ENCODE measurements at places on chromosomes 1 and 21.

DNA sequence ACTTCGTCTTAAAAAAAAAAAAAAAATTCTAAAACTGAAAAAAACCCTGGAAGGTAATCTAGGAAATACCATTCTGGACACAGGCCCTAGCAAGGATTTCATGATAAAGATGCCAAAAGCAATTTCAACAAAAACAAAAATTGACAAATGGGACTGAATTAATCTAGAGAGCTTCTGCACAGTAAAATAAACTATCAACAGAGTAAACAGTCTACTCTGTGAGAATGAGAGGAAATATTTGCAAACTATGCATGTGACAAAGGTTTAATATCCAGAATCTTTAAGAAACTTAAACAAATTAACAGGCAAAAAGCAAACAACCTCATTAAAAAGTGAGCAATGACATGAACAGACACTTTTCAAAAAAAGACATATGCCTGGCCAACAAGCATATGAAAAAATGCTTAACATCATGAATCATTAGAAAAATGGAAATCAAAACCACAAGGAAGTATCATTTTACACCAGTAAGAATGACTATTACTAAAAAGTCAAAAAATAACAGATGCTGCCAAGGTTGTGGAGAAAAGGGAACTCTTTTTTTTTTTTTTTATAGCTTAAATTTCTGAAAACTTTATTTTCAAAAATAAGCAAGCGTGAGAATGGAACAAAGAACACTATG lies 29.4 kb upstream of the RNPC3 start:
- DNase-seq = no peak

DNA sequence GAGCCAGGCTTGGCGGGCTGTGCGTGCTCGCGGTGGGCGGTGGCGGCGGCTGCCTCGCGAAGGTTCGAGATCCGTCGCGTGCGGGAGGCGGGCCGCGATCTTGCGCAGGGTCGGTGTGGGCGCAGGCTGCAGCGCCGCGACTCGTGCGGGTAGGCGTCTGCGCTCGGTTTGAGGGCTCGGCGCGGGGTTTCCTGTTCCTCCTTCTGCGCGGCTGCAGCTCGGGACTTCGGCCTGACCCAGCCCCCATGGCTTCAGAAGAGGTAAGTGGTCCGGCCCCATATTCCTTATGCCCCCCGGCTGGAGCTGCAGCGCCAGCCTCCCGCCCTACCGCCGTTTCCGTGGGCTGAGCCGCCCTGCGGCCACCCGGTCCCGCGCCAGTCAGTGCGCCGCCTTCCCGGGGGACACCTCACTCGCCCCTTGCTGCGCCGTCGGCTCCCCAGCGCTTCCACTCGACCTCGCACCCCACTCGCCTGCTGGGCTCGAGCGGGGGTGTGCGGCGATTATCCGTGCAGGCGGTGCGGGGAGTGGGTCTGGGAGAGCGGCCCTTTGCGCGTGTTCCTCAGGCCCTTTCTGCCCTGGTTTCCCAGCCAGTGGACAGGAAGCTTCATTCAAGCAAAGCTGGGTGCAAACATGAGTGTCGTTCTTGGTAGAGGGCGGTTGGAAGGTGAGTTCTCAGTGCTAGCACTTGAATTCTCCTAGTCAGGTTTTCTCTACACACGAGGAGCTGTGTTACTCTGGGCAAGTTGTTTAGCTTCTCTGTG lies at the start of gene CACYBP:
TSS of gene CACYBP (plus strand) at position 12 of the 761 bp plus-strand sequence. CDS start at position 246, 234 bp downstream.
- DNase-seq = peak; percentile 43

- DNase-seq = no peak
These were observed 23.0 kb downstream of the DPH5 start for GRCh38 chr1:101002551-101002950.

- no peak for DNase-seq
These were observed 681.7 kb upstream of the ADAMTS5 start for GRCh38 chr21:27648560-27648959.

DNA sequence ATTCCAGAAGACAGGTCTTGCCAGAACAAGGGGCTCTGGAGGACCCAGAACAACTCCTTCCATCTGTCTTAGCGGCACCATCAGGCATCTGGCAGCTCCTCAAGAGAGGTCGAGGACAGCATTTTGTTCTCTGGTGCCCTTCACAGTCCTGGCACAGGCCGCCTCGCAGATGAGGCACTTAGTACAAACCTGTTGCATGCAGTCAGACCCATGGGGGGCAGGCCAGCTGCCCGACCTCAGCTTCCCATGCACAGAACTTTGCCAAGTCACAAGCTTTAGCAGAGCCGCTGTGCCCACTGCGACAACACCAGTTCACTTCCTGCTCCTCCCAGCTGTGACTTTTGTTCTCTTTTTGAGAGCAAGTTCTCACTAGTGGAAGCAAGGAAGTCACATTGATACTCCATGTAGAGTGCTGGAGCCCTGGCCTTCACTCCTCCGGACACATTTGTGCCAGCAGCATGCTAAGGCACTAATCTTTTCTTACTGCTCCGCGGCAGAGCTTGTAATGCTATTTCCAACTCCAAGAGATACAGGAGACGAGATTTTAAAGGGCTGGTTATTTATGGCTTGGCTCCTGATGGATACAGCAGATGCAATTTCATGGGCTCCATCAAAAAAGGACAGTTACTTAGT lies 44.6 kb downstream of the HMGB4 start:
- no peak for DNase-seq

DNA sequence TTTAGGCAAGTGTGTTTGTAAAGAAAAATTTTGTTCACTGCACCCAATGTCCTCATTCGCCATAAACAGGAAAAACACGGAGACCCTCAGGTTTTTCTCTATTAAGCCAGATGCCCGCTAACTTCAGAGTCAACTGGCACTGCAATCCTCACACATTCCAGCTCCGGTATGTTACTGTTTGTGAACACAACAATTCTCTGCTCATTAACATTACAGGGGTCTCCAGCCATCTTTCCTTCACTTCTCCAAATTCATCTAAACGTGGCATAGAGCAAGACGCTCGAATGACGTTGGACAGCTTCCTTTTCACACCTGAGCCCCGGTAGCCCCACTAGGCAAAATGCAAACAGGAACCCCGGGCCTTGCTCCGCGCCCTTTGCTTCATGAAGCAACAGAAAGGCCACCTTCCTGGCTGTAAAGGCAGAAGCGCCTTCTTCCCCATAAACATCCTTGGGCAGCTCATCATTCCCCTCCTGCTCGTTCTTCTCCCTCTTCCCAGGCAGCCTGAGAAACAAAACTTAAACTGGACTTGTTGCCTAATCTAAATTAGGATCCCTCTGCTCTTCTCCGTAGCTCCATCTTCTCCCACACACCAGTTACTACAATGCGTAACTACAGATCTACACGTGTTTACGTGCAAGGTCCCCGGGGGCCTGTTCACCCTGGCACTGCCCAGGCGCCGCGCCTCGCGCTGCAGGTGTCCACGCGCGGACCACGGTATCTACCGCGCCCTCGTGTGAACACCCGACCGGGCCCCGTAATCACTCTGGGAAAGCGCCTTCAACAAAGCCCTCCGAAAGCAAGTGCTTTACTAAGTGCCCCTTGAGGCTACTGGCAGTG lies 1.2 kb downstream of the LBR start:
- DNase-seq = no peak

DNA sequence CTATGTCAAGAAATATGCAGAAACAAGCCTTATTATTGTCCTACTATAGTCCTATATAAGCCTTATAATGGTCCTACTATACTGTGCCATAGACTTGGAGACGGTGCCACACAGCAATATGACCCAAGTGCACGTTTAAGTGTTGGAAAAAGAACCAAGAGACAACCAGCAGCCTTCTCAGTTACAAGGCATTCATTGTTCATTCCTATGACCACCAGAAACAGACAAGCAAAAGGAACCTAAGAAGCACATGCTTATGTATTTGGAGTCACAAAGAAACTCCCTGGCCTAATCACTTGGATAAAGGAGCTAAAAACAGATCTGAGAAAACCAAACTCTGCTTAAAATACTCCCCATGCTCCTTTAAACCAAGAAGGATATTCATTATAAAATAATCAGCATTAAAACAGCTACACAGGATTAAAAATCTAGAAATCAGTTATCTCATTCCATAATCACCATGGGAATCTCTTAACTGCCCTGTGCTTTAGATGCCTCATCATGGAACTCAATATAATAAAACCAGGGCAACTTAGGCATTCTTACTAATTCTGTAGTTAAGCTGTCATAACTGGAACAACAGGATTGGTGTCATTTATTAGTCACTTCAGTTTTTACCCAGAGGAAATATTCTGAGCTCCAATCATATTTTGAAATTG lies 7.0 kb downstream of the COLGALT2 start:
- no peak for DNase-seq

DNA sequence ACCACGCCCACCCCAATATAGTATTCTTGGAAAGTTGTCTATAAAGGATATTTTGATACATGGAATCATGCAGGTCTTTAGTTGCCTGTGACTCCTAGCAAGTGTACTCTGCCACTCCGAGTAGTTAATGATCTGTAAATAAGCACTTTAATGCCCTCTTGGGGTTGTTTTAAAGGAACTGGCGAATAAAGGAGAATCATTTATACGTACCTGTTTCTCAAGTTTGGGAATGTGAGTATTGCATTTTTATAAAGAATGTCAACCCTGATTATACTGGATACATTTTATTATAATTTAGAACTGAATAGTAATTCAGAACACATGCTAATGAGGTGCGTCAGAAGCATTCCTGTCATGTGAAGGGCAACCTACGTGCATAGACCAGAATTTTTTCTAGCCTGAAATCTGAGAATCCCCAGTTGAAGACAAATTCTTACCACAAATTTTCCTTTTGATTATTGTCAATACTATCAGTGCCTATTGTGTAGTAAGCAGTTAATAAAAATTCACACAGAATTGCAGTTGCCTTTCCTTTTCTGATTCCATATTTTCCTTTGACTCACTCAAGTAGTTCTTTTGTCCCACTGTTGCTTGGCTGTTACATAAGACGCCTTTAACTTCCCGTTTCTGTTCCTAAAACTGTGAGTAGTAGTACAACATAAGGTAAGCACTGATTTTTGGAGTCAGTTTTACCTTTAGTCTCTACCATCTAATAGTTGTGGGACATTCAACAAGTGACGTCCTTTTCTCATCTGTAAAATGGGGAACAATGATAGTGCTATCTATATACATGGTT lies 5.1 kb downstream of the AHCYL1 start:
- DNase-seq = no peak

DNA sequence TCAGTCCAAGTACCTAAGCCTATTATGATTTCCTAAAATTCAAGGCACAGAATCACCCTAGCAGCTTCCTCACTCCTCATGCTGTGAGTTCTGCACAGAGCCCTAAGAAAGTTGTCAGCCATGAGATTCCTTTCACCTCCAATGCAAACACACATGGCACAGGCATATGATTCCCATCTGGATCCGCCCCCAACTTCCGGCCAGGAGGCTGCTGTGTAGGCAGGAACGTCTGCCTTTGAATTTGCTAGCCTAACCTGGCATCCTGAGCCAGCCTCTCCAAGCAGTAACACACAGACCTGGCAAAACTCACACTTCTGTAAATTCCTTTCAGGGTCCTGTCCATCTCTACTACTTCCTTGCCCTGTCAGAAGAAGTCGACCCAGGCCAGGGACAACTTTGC lies 521.1 kb upstream of the BEND5 start:
- DNase-seq = no peak

- no peak for DNase-seq
These were observed 366.4 kb upstream of the NFIA start for GRCh38 chr1:60715970-60716369.

DNA sequence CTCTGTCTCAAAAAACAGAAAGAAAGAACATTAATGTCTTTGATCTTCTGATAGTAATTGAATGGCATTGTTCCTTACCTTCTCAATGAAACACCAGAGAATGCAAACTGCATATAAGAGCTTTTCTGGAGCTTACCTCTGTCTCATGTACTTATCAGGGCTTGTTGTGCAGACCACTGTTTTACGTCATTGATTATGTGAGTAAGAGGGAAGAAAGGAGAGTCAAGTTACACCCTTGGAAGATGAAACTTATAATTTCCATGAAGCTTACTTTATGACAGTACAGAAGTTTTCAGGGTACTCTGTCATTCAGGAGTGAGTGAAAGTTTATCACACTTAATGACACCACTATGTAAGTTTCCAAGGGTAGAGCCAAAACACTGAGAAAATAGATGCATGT lies 49.0 kb upstream of the MAB21L3 start:
- no peak for DNase-seq

DNA sequence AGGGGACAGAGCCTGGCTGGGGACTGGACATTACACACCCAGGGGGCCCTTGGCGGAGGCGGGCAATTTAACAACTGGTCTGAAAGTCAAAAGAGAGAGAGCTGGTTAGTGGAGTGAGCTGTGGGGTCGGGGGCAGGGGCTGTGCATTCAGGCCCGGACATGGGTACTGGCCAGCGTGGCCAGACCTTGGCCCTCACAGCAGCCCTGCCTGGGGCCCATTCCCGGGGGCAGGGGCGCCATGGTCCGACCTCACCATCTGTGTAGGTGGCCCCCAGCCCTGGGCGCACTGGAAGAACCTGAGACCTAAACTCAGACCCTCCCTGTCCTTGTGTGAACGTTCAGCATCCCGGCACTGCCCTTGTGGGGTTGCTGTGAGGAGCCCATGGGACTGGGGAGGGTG lies 5.0 kb downstream of the CLDN19 start:
- DNase-seq = no peak

DNA sequence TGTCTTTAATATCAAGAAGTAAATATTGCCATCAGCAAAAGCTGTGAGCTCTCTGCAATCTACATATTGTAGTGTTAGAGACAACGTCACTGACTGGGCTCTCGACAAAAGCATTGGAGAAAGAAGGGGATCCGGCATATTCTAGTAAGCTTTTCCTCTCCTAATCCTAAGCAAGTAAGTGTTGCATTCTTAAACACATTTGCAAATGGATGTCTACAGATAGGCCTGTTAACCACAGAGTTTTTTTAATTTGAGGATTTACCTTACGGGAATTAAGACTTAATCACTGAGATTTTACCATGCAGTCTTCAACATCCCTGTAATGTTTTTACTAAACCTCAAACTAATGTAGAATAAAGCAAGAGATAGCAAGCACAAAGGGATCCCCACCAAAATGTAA lies 426.5 kb upstream of the CAMK1G start:
- DNase-seq = no peak

DNA sequence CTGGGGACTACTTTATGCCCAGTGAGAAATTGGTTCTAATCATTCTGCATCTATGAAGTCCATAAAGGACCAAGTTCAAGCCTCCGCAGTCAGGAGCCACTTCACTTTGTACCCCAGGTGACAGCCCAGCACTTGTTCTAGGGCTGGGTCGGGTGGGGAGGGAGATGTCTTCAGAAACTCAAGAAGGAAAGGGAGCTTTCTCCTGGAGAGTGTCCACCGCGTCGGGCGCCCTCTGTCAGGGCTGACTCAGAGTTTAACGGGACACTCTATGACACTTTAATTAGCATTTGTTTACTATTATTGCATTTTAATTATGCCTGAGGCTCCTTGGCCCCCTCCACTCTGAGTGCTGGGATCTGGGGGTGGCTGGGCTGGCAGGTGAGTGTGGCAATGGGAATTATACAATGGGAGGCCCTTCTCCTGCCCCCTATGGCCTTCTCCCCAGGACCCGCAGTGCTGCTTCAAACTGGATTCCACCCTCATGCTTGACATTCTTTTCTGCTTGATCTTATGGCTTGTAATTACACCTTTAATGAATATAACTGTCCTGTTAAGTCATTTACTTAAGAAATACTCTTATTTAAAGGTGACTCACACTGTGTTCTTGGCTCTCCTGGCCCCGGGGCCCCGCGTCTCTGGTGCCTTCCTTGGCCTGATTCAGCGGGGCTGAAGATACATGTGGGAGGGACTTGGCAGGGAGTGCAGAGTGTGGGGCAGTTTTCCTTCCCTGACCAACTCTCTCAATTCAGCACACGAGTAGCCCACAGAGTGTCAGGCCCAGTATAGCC lies 136.6 kb downstream of the PLXNA2 start:
- DNase-seq = no peak

GRCh38 chr1:175129644-175129996 lies 62.0 kb downstream of the TNN start:
- no peak for DNase-seq

GRCh38 chr1:66761221-66761620 lies 9.0 kb downstream of the DYNLT5 start:
- DNase-seq = no peak

All from activated CD4-positive, CD25-positive, alpha-beta regulatory T cell (primary cell).